Uterus (tissue), 4 donors: ENCODE measurements at places on chromosomes 7 and 10.
A peak's percentile ranks its signal among the peaks of the same experiment; 100 is the strongest.

DNA sequence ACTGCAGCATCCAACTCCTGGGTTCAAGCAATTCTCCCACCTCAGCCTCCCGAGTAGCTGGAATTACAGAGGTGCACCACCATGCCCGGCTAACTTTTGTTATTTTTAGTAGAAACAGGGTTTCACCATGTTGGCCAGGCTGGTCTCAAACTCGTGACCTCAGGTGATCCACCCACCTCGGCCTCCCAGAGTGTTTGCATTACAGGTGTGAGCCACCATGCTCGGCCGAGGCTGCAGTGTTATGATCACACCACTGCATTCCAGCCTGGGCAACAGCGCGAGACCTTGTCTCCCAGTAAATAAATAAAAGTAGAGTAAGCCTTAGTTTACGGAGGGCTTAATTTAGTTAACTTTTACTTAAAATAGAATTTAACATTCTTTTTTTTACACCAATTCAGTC, 23.7 kb upstream of the IGF2BP3 start:
- no peak overlapping the region for H3K27ac ChIP-seq
- no peaks in the 10 kb centered on the region for H3K4me1 ChIP-seq
- no peak overlapping the region for H3K4me3 ChIP-seq
- H3K27me3 ChIP-seq, result no peaks in the 10 kb centered on the region

GRCh38 chr7:137953043-137953664, 48.7 kb downstream of the CREB3L2 start:
- DNase-seq, result no peak
- H3K4me1 ChIP-seq, result peaks cover 3% of the 10 kb centered on the region
- no peaks in the 10 kb centered on the region for H3K36me3 ChIP-seq
- H3K27me3 ChIP-seq, result no peaks in the 10 kb centered on the region
- H3K27ac ChIP-seq, result peak overlapping the region; percentile 82
- H3K4me3 ChIP-seq, result no peak overlapping the region

DNA sequence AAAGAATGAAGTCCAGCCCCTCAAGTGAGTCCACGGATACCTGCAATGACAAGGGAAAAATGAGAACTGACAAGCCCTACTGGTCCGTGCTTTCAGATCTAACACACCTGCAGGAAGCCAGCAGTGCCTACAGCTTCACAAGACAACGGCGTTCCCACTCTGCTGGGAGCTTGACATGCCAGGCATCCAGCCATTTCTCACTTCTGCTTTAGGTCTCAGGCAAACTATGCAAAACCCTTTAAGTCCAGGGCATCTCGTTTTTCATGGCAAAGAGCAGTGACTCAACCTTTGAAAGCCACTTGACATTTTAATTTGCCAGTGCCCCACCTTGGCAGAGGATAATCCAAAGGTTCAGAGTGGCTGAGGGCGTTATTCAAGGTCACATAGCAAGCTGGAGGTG, 49.1 kb upstream of the GPAM start:
- H3K4me3 ChIP-seq, result no peak overlapping the region
- no peak for DNase-seq
- H3K36me3 ChIP-seq, result no peaks in the 10 kb centered on the region
- H3K27me3 ChIP-seq, result no peaks in the 10 kb centered on the region
- no peak overlapping the region for H3K27ac ChIP-seq

DNA sequence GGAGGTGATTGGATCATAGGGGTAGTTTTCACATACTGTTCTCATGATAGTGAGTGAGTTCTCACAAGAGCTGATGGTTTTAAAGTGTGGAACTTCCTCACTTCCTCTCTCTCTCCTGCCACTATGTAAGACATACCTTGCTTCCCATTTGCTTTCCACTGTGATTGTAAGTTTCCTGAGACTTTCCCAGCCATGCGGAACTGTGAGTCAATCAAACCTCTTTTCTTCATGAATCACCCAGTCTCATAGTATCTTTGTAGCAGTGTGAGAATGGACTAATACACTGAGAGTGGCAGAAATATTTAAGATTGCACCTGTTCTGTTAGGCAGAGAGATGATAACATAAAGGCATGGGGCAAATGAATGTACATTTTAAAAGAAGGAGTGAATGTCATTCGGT, 507.8 kb downstream of the SORCS3 start:
- no peaks in the 10 kb centered on the region for H3K4me1 ChIP-seq
- no peaks in the 10 kb centered on the region for H3K27me3 ChIP-seq
- no peak for DNase-seq
- H3K27ac ChIP-seq, result no peak overlapping the region

DNA sequence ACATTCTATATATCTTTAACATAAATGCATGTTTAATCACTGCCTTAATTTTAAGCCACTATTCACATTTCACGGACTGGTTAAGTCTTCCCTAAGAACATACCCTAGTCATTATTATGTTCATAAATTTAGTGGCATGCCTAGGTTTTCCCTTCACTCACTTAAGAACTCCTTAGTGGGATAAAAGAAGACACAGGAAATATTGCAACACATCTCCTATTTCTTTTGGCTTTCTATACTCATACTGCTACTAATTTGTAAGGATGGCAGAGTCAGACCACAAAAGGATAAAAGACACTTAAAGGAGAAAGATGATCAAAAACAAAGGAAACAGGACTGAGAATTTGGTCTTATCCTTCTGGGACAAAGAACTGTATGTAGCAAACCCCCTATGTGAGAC, 951.4 kb downstream of the SORCS3 start:
- no peaks in the 10 kb centered on the region for H3K27me3 ChIP-seq
- no peaks in the 10 kb centered on the region for H3K36me3 ChIP-seq
- no peaks in the 10 kb centered on the region for H3K4me1 ChIP-seq
- no peak for DNase-seq
- H3K4me3 ChIP-seq, result no peak overlapping the region
- H3K27ac ChIP-seq, result no peak overlapping the region

- no peak overlapping the region for H3K4me3 ChIP-seq
- H3K36me3 ChIP-seq, result no peaks in the 10 kb centered on the region
These were observed 254.8 kb downstream of the HGF start for GRCh38 chr7:81515009-81515408.

DNA sequence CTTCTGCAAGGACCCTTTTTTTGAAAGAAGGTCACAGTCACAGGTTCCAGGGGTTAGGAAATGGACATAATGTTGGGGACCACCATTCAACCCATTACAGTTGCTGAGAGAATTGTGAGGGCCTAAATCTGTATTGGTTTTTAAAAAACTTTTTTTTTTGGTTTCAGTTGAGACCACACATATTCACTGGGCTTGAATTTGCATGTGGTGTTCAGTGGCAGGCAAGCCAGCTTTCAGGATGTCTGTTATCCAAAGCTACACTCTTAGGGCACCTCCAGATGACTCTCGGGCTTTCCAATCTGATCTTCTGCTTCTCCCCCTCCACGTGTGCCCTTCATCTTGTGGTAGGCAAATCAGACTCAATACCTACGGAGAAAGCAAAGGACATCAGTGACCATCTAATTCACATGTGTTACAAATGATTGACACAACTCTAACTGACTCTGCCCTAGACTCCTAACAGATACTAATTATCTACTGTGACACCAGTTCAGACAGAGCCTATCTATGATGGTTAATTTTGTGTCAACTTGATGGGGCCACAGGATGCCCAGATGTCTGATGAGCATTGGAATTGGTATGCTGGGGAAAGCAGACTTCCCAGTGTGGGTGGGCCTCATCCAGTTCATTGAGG, 93.3 kb upstream of the ELMO1 start:
- H3K4me3 ChIP-seq, result no peak overlapping the region
- no peaks in the 10 kb centered on the region for H3K27me3 ChIP-seq
- no peaks in the 10 kb centered on the region for H3K36me3 ChIP-seq
- no peaks in the 10 kb centered on the region for H3K4me1 ChIP-seq
- no peak for DNase-seq

- no peak overlapping the region for H3K27ac ChIP-seq
- H3K27me3 ChIP-seq, result no peaks in the 10 kb centered on the region
- H3K4me1 ChIP-seq, result no peaks in the 10 kb centered on the region
- H3K4me3 ChIP-seq, result no peak overlapping the region
- no peak for DNase-seq
These were observed 1.9 kb upstream of the ARHGAP22 start for GRCh38 chr10:48606530-48607355.

DNA sequence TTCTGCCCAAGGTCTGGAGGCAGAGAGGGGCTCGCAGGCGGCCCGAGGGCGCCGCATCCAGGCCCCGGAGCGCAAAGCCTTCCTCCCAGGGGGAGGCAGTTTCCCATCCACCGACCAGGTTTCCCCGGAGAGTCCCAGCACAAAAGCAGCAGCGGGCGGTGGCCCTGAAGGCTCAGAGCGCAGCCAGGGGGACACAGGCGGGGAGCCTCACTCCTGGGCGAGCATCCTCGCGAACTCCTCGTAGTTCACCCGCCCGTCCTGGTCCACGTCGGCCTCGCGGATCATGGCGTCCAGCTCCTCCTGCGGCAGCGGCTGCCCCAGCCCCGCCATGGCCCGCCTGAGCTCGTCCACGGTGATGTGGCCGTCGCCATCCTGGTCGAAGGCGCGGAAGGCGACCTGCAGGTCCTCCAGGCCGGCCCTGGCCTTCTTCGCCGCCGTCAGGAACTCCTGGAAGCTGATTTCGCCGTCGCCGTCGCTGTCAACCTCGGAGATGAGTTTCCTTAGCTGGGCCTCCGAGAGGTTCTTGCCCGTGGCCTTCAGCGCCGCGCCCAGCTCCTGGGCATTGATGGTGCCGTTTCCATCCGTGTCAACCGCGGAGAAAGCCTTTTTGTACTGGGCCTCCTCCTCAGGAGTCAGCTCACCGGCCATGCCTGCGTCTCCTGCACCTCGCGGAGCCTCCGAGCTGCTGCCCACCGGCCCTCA, 428 bp downstream of the CALML5 start:
- H3K27me3 ChIP-seq, result no peaks in the 10 kb centered on the region
- peak; percentile 12 for DNase-seq
- no peak overlapping the region for H3K4me3 ChIP-seq
- no peak overlapping the region for H3K27ac ChIP-seq
- no peaks in the 10 kb centered on the region for H3K4me1 ChIP-seq

DNA sequence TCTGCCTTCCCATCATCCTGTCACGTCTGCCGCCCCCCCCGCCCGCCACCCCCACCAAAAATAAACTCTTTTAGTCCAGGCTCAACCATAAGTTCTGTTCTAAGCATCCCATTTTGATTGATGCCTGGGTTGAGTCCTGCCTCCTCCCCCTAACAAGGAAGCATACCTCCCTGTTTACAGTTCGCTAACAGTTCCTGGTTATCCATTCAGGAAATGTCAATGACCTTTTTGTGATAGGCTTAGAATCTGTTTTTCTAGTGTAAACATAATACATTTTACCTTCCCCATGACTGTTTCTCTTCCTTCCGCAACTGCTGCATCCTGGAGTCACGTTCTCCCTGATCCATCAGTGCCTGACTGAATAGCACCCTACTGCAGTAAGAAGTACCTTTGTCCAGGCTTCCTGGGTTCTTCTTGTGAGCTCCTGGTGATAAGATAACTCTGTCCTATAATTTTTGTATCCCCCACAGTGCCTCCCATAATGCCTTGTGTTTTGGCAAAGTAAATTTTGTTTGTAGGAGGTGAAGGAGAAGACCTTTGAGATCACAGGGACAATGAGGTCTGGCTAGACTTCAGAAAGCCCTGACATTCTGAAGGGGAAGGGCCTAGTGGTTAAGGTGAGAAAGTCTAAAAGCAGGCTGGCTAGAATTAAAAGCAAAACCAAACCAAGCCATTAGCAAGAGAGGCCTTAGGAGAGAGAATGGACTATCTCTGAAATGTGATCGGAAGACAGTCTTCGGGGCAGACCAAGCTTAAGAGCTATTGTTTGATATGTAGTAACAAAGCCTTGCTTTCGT, 7.3 kb downstream of the AGFG2 start:
- H3K36me3 ChIP-seq, result no peaks in the 10 kb centered on the region
- H3K4me1 ChIP-seq, result peaks cover 30% of the 10 kb centered on the region
- H3K4me3 ChIP-seq, result no peak overlapping the region
- peak overlapping the region; percentile 98 for H3K27ac ChIP-seq

- H3K4me1 ChIP-seq, result peaks cover 7% of the 10 kb centered on the region
- H3K27me3 ChIP-seq, result no peaks in the 10 kb centered on the region
- no peak for DNase-seq
- peak overlapping the region; percentile 86 for H3K4me3 ChIP-seq
These were observed 505 bp downstream of the NUDCD3 start for GRCh38 chr7:44489955-44490350.

DNA sequence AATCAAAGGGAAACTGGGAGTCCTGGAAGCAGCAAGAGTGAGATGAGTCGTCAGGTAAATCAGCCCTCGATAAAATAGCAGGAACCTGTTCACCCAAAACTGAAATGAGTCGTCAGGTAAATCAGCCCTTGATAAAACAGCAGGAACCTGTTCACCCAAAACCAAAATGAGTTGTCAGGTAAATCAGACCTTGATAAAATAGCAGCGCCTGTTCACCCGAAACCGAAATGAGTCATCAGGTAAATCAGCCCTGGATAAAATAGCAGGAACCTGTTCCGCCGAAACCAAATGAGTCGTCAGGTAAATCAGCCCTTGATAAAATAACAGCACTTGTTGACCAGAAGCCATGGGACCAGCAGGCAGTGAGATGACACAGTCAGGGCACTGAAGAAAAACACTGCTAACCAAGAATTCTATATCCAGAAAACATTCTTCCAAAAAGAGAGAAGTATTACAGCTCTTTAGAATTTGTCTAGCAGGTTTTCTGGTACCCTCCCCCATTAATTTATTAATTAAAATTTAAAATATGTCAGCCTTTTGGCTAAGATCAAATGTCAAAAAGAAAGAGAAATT, 3.4 kb upstream of the CYP2E1 start:
- H3K4me3 ChIP-seq, result no peak overlapping the region
- no peak overlapping the region for H3K27ac ChIP-seq
- H3K36me3 ChIP-seq, result no peaks in the 10 kb centered on the region
- H3K4me1 ChIP-seq, result peaks cover 7% of the 10 kb centered on the region
- peaks cover 6% of the 10 kb centered on the region for H3K27me3 ChIP-seq

- H3K4me3 ChIP-seq, result no peak overlapping the region
- peaks cover 5% of the 10 kb centered on the region for H3K4me1 ChIP-seq
- DNase-seq, result no peak
- no peak overlapping the region for H3K27ac ChIP-seq
- H3K36me3 ChIP-seq, result no peaks in the 10 kb centered on the region
These were observed 131.8 kb upstream of the CTTNBP2 start for GRCh38 chr7:118005026-118005425.
